ENCODE measurements at places on chromosomes 6 and 20.

DNA sequence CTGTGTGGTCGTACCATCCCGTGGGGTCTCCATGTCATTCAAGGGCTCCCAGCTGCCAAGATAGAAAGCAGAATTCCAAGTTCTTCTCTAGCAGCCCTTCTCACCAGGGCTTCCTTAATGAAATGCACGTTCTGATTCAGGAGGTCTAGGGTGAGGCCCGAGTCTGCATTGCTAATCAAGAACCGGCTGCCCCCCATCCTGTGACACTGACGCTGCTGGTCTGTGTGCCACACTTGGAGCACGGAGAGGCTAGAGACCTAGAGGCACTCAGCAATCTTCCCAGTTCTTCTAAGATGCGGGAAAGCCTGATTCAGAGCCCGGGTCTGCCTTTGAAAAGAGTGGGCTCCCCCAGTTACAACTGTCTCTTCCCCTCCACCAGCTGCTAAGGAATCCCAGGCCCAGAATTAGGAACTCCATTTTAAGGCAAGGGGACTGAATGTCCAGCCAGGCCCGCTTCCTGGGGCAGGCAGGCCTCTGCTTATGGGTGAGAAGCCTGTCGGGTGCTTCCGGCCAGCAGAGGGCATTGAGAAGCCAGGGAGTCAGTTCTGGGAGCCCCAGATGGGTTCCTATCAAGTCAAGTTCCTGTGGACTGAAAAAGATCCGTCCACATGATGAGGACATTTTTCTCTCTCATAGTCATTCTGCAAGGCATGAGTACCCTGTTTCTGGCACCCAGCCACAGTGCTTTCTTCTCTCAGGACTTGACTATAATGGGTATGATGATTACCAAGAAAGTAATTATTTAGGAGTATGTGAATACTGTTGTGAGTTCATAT lies 69.8 kb upstream of the RIN2 start:
- DNase-seq = no peak

- no peak for DNase-seq
Measured at GRCh38 chr20:61745397-61746146, 320.1 kb downstream of the TAF4 start.

DNA sequence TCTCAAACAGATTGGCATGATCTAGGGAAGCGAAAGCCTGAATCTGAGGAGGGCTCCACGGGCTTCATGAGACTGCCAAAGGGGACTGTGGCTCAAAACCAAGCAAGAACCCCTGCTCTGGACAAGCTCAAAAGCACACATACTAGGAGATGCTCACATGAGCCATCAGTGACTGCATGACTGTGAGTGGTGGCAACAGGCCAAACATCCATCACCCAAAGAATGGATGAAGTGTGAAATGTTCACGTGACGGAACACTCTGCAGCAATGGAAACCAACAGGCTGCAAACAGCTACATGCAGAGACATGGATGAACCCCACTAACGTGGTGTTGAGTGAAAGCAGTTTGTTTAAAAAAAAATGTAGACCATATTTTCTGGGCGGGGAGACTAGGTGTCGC lies 136.3 kb downstream of the PREX1 start:
- DNase-seq = no peak

GRCh38 chr20:17560344-17561074 lies 9.4 kb upstream of the DSTN start:
- DNase-seq = no peak

DNA sequence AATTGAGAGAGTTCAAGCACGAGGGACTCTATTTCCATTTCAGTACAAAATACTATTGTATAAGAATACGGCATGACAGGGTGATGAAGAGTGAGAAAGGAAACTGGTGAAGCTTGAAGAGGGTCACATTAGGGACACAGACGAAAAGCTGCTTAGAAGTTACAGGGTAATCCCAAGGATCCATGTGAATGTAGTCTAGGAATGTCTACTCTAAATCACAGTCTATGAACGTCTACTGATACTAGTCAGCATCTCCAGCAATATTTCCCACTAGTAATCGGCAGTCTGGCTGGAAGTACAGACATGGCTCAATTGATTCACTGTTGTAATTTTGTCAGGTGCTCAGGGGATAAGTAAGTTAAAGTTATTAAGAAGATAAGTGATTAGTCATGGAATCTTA lies 156.4 kb downstream of the ASCC3 start:
- no peak for DNase-seq

GRCh38 chr6:161418463-161418945 lies 144.6 kb upstream of the AGPAT4 start:
- DNase-seq = no peak

DNA sequence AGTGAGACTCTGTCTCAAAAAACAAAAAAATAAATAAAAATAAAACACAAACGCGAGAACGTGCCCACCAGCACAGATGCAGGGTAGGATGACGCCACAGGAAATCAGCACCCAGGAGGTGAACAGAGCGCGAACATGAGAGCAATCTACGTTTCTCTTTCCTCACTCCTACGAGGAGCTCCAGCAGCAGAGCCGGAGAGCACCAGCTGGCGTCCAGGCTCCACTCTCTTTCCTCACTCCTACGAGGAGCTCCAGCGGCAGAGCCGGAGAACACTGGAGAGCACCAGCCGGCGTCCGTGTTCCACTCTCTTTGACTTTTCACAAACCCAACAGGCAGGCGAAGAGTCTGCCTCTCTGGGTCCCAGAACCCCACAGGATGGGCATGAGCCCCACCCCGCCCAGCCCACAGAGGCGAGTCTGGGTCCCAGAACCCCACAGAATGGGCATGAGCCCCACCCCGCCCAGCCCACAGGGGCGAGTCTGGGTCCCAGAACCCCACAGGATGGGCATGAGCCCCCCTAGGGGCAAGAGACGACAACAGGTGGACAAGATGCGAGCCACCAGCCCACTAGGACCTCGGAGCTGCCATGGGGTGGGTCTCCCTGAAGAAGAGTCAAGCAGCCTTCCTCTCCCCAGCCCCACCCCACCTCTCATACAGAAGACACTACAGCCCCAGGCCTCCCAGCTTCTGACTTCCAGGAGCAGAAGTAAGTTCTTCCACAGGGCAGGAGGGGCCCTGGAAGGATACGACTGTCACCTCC lies 20.2 kb downstream of the ZBTB46 start:
- no peak for DNase-seq

DNA sequence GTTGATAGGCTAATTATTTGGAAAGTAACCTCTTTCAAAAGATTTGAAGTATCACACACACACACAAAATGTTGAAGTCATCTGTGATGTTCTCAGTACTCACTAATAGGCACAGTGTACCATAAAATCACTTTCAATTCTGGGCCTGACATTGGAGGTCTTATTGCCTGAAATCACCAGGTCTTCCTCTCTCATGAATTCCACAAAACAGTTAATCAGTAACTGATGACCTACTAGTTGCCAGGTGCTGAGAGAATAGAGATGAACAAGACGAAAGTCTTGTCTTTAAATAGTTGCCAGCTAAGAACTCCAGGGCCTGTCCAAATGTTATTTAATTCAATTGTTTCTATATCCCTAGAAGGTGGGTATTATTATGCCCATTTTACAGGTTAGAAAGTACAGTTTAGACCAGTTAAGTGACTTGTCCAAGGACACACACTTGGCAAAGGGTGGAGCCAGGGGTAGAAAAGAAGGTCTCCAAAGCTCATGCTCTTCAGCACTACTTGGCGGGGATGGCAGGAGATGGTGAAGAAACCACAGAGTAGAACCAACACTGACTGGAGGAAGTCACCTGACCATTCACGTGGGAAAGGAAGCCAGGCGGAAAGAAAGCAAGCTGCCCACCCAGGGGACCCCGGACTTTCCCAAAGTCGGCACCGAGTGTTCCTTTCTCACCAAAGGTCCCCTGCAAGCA lies 116.4 kb downstream of the KIF6 start:
- no peak for DNase-seq

DNA sequence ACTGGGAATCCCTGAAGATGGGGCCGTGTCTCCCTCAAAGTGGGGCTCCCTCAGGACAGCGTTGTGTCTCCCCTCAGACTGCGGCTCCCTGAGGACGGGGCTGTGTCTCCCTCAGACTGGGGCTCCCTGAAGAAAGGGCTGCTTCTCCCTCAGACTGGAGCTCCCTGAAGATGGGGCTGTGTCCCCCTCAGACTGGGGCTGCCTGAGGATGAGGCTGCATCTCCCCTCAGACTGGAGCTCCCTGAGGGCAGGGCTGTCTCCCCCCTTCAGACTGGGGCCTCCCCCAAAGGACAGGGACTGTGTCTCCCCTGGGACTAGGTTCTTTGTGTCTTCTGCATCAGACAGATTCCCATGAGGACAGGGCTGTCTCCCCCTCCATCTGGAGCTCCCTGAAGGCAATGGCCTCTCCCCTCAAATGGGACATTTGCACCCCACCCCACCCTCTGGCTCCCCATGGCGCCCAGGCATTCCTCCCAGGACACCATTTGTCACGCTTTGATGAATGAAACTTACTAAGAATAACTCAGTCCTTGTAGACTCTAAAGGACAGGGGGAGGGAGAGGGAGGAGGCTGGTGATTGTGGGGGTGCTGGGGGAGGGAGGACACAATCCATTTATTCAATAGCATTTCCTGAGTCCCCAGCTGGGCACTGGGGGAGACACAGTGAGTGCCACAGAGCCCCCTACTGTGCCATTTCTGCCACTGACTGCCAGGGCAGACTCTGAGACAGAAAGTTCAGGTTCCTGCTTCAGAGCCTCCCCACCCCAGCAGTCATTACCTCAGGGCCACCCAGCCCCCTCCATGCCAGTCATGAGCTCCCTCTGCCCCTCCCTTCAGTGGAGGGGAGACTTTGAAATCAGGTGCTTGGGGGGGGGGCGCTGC lies 122.4 kb downstream of the MRPL14 start:
- DNase-seq = no peak

- peak; percentile 75 for DNase-seq
Measured at GRCh38 chr6:169326067-169326799, 72.6 kb upstream of the THBS2 start.

- no peak for DNase-seq
Measured at GRCh38 chr6:144951730-144952437, 666.7 kb downstream of the UTRN start.

- no peak for DNase-seq
Measured at GRCh38 chr6:5158180-5158579, 73.0 kb downstream of the PPP1R3G start.

DNA sequence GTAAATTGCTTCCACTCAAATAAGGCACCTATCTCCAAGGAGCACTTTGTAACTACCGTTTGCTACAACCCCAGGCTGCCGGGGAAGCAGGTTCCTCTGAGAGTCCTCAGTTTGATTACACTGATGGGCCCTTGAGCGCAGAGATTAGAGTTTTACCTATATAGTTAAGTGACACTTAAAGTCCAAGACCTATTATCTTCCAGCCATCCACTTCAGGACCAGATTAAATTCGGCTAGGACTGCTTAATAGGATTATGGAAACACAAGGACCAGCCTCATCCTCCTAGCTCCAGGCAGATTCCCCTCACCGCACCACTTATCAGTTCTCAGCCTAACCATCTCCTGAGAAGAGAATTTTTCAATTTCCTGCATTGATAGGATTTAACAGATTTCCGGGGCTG lies 64.7 kb upstream of the TIAM2 start:
- no peak for DNase-seq

GRCh38 chr20:35771367-35771688 lies 487 bp upstream of the PHF20 start:
- no peak for DNase-seq

DNA sequence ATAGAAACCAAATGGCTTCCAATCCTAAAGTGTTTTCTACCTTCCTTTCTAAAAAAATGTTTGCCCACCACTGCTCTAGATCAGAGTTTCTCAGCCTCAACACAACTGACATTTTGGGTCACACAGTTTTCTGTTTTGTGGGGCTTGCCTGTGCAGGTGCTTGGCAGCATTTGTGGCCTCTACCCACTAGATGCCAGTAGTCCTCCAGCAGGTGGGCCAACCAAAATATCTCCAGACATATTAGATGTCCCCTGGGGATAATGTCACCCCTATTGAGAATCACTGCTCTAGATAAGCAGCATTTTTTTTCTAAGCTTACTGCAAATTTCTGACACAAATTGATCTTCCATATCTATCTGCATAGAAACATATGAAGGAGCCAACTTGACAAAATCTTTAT lies 26.3 kb upstream of the EPM2A start:
- no peak for DNase-seq

DNA sequence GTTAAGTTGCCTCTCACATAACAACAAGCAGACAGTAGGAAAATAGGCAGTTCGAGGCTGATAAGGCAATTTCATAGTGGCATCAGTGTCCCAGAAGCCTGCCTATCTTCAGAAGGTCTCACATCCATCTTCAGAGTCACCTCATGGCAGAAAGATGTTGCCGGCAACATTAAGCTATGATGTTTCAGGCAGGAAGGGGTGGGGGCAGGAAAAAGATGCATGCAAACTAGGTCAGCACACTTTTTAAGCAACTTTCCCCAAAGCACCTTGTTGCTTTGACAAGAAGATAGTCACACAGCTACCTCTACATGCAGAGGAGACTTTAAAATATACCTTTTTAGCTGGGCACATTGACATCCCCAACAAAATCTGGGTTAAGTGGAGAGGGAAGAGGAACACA lies 43.2 kb upstream of the SMIM8 start:
- no peak for DNase-seq

DNA sequence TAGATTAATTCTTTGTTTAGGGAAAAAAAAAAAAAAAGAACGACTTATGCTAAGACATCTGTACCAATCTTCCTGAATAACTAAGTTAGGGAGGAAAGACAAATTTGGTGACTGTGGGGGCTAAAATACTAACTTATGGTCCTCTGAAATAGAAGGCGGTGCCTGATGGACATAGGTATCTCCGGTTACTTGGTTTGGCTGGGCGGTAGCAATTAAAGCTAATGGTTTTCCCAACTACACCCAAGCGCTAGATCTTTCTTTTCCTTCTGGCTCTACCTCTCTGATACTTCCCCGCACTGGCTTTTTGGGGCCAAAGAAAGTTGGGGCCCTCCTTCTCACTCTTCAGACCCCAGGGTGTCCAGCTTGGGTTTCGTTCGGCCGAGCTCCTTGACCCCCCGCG lies 1.0 kb upstream of the RBM24 start:
- DNase-seq = no peak

DNA sequence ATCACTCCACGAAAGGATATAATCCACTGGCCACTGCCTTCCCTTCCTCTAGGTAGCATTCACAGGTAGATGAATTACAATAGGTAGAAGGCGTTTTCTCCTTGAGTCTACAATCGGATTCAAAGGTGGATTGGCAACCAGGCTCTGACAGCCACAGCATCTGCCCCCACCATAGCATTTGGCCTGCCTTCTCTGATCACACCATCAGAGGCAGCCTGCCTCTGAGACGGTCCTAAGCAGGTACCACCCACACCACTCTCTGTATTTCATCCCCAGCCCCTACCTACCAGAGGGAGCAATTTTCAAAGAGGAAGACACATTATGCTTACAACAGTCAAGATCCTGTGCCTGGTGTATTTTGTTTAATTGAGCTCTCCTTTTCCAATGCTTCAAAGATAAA lies 210.5 kb upstream of the SPTLC3 start:
- no peak for DNase-seq

DNA sequence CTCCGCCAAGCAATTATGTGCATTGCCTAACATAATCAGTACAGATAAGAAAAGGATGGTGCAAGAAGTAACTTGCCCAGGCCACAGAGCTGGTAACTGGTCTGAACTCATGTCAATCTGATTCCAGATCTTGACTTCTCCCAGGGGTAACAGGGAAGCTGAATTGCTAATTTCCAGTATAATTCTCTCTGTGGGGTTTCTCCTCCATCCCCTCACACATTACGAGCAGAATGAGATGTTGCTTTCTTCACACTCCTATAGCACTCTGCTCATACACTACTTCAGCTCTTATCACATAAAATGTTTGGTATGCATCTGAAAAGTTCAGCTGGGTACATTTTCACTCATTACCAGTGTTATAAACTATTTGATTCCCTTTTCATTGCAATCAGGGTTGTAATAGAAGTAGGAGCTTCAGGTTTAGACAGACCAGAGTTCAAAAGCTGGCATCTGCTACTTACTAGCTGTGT lies 24.0 kb upstream of the LRRC1 start:
- no peak for DNase-seq

- no peak for DNase-seq
Measured at GRCh38 chr6:55902796-55903195, 27.4 kb upstream of the BMP5 start.
